ENCODE measurements at places on chromosomes 6 and 20. TPM values are rescaled to one million over a fixed set of nuclear protein-coding genes. Genes with fewer than 3 reads are reported as not detected.

GRCh38 chr6:151110576-151110905 lies 129.2 kb upstream of the AKAP12 start:
- no peak for DNase-seq

DNA sequence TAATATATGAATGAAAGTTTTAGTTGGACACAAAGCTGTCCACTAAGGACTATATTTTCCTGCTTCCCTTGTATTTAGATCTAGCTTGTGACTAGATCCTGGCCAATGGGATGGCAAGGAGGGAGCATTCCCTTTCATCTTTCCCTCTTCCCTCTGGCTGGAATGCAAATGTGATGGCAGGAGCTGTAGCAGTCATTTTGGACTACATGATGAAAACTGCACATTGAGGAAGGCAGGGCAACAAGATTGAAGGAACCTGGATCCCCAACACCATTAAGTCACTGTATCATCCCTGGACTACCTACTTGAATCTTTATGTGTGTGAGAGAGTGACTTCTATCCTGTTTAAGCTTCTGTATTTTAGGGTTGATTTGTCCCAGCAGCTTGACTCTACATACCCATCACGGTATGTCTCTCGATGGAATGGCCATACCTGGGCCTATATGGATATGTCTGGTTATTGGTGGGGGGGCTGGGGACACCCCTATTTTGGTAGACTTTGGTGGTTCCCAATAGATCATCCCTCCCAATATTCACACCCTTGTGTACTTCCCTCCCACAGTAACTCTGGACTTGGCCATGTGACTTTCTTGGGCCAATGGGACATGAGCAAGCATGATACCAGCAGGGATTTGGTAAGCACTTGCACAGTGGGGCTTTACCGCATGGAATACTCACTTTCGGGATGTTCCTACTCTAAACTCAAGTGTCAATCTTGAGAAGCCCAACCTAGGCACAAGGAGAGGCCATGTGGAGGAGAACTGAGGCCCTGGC lies 128.5 kb downstream of the VEGFA start:
- DNase-seq, result no peak

DNA sequence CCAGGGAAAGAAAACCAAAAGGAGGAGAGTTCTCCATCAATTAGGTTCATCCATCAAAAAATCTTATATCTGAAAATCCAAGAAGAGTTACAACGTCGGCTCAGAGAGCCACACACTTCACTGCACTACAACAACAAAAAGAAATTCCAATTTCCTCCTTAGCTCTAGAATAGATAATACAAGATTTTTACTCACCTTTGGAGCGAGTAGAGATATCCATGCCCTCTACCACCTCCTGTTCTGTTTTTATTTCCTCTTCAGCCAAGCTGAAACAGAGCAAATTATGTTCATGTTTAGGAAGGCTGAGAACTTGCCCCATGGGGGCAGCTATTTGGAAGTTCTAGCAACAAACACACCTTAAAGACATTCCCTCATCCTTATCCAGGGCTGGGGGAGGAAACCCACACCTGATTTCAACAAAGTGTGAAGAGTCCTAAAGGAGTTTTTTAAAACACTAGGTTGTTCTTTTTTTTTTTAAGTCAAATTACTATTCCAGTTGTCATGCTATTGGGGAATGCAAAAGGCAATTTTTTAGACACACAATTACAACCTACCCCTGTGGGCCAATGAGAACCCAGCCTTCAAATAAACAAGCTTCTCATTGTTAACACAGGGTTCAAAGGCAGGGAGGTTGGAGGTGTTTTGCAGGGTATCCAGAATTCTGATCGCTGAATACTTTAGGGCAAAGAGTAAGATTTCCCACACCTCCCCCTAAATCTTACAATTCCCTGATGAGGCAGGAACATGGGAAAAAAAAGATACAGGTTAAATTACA lies 8.7 kb downstream of the ZMYND8 start:
- no peak for DNase-seq

- no peak for DNase-seq
Measured at GRCh38 chr6:122412001-122412400, 12.5 kb downstream of the HSF2 start.

DNA sequence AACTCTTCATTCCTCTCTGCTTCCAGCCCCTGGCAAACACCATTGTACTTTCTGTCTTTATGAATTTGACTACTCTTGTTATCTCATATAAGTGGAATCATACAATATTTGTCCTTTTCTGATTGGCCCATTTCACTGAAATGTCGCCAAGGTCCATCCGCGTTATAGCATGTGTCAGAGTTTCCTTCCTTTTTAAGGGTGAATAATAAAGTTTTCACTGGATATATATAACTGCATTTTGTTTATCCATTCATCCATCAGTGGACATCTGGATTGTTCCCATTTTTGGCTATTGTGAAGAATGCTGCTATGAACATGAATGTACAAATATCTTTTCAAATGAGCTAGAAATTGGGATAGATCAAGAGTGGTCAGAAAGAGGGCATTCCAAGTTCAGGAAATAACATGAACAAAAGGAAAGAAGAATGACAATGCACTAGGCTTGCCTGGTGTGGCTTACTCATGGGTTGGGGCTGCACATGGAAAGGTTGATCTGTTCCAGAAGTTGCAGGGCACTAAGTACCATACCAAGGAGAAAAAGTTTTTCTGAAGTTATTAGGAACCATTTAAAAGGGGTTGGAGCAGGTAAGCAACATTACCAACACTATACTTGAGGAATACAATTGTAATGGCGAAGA lies 10.0 kb upstream of the L3MBTL3 start:
- peak; percentile 89 for DNase-seq

- DNase-seq, result no peak
Measured at GRCh38 chr20:60255866-60256265, 297.6 kb downstream of the CDH26 start.

GRCh38 chr6:159608961-159609651 lies 83.9 kb downstream of the SOD2 start:
- DNase-seq, result no peak

GRCh38 chr20:7327810-7328209 lies 560.3 kb downstream of the BMP2 start:
- no peak for DNase-seq

- no peak for DNase-seq
Measured at GRCh38 chr20:50924261-50924920, 6.8 kb downstream of the ADNP start.

- no peak for DNase-seq
Measured at GRCh38 chr20:5463007-5463686, 146.4 kb upstream of the PROKR2 start.

- no peak for DNase-seq
Measured at GRCh38 chr6:64777941-64778785, 928.9 kb downstream of the EYS start.

DNA sequence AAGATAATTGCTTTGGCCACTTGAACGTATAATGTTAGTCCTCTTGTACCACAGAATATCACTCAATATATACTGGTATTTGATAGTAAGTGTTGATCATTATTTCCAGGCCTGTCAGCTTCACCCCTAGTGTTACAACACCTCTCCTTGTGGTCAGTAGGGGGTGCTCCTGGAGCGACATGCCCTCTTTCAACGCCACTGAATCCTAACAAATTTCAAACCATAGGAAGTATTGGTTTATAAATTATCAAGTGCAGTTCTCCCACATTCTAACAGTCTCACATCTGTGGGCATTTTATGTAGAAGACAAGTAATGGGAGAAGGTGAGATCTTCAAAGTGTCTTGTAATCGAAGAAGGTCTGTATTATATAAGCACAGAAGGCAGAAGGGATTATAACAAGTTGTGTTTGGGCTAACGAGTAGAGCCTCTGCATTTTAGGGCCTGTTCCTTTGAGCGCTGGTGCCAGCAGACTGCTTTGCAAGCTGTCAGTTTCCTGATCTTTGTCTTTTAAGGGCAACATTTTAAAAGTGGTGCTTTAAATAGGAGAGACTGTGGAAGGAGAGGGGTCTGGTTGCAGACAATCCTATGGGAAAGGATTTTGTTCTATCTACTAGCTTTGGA lies 57.1 kb upstream of the CEP162 start:
- no peak for DNase-seq

DNA sequence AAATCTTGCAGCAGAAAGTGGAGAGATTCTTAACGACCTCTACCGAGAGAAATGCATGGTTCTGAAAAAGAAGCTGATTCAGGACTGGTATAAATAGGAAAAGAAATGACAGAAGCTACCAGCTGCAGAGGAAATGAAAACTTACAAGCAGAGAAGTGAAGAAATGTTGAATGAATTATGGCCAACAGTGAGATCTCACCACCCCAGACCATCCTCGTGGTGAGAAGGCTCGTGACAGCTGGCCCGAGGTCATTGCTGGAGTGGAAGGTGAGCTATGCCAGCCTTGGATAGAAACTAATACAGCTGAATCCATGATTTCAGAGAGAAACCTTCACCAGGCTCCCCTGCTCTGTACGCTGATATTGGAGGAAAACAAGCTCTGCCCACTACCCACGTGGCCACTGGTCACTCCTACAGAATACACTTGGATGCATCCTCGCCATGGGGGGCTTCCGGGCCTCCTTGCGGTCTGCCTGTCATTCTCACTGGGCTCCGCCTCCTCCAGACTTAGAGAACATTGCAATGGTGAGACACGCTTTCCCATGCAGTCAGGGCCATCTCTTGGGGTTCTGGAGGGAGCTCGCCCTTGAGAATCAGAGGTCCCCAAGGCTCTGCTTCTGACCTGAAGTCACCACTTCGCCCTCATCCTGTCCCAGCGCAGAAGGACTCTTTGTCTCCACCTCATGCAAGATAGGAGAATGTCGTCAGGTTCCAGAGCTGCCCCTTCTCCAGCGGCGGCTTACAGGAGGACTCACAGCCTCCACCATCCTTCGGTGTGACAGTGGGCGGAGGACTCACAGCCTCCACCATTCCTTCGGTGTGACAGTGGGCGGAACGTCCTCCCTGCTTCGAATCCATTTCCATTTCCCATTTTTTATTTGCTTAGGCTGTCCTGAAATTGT lies 10.6 kb upstream of the TUBB2B start:
- DNase-seq, result no peak

DNA sequence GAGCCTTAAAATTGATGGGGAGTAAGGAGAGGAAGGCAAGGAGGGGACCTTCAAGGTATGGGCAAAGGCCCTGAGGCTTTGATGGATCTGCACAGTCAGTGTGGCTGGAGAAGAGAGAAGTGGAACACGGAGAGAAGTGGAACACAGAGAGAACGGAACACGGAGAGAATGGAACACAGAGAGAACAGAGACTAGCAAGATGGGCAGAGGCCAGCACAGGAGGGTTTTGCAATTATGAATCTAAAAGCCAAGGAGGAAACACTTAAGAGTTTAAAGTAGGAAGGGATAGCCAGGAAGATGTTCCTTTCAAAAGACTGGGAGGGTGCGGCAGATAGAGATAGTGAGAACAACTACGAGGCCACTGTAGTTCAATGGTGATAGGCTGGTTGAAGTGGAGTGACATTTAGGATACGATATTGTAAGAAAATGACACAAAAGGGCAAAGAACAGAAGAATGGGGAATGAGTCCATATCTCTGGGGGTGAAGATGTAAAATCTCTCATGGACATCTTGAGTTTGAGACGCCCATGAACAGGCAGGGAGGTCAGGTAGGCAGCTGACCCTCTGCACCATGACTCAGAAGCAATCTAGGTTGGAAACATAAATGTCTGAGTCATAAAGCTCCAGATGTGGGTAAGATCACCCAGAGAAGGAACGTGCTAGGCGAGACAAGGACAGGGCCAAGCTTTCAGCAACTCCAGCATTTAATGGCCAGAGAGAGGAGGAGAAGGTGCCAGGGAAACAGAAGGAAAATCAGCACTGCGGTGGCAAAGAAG lies 25.4 kb downstream of the ZMYND8 start:
- DNase-seq, result no peak

DNA sequence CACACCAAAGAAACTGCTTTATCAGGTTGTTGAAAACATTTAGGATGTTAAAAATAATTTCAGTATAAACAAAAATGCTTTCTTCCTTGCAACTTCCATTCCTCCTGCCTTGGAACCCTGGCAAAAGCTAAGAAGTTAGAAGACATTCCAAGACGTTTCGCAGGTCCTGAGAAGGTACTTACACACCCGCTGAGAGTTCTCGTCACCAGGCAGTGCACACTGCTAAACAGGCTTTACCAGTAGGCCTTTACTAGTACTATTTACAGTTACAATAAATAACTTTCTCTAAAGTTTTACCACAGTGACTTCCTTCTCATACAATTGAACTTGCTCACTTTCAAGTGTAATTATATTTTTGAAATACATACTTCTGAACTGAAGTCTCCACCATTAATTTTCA lies 81.4 kb upstream of the RPS6KA2 start:
- DNase-seq, result no peak

- no peak for DNase-seq
Measured at GRCh38 chr6:31356216-31356945, 598 bp downstream of the HLA-B start.

DNA sequence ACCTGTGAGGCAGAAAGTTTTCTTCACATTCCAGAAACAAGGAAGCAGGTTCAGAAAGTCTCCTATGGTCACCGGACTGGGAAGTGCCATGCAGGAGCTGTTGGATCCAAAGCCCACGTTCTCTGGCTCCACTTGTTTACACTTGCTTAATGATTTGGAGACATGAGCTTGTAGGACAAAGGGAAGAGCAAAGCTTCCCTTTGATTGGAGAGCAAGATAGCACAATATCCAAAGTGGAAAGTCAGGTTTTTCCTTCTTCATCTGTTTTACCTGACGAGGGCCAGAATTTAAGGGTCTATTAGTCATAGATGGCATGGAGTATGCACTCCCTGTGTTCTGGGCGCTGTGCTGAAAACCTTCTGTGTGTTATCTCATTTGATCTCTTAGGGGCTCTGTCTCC lies 81.2 kb downstream of the PDE7B start:
- no peak for DNase-seq

DNA sequence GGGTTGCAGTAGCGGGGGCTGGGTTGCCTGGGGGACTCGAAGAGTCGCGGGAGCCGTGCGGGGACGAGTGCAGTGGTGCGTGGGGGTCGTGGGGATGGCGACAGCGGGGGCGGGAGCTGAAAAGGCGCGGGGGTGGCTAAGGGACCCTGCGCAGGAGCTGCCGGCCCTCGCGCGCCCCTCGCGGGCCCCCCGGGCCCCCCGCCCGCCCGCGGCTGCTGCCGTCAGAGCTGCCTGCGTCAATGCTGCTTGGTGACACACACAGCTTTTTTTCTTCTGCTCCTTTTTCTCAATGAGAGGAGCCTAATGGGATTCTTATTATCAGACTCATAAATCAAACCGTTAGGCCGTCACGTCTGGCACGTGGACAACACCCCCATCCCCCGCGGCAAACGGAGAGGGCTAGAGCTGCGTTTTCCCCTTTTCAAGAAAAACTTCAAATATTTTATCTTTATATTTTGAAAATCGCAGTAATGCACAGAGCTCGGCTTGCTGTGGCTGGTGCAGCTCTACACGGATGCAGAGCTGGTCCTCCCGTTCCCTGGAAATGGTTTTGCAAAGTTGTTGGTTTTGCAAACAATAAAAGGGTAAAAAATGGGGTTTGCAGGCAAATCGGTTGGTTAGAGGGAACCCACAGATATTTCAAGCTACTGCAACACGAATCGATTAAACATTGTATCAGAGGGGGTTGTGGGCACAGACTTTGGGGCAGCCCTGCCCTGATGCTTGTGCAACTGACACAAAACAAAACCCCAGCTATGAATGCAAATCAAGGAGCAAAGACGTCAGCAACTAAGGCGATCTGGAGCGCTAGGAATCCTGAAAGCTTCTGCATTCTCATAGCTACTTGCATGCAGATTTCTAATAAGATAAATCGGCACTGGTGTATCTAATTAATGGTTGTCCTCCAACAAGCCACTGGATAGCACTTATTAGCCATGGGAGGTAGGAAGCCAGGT lies 161.4 kb downstream of the TBXT start:
- no peak for DNase-seq

GRCh38 chr6:53411451-53411850 lies 62.7 kb upstream of the ELOVL5 start:
- DNase-seq, result no peak

SMOC2 gene
- total RNA-seq, result not detected

DAAM2 gene
- 1.2 TPM for total RNA-seq

CLPSL2 gene
- total RNA-seq, result not detected

GGT7 gene
- 6.2 TPM for total RNA-seq

MARCKS gene
- total RNA-seq, result 325 TPM

GABRR1 gene
- total RNA-seq, result not detected
